ENCODE measurements at places on chromosomes 2 and 18.

DNA sequence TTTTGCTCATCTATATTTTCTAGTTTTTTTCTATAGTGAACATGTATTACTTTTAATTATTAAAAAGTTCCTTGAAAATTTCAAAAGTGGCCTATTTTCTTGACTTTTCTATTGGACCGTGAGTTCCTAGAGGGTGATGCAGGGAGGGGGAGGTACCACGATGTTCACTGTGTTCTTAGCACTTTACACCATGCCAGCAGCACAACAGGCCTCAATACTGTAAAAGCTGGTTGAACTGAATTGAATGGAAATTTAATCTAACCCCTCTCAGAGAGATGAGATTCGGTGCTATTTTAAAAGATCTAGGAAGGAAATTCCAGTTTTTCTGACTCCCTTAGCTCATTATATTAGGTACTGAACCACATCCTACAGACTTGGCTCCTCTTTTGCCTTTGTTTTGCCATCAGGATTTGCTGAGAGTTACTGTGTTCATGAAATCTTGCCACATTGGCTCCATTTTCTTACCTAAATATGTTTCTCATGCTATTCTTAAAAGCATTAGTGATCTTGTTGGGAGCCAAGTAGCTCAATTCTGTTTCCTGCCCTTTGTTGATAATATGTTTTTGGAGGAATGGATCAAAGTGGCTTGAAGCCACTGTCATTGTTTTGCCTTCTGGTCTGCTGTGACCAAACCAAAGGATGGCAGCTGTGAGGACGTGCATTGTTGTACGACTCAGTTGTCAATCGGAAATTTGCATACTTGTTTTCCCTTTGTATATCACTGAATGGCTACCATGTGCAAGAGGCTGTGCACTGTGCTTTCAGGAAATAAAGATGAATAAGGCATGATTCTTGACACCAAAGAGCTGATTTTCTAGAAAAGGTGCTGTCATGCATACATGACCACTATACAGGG is 25.3 kb downstream of the MYO1B start:
- DNase-seq, result no peak

DNA sequence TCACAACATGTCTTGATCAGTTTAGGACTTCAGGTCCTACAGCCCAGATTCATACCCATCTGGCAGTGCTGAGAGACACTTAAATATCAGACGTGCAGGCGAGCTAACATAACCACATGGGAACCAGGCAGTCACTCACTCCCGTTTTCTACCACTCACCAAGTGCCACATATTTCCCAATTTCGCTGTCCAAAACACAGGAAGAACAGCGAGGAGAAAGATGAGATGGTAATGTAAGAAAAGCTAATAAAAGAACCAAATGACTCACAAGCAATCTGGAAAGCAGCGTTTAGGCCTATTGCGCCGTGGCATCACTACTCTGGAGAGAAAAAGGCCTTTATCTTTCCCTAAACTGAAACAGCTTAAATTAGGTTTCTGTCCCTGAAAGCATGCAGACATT is 647.8 kb upstream of the SLC39A10 start:
- DNase-seq, result no peak

- DNase-seq, result no peak
These were observed 59.5 kb downstream of the MFSD6 start for GRCh38 chr2:190467575-190468083.

DNA sequence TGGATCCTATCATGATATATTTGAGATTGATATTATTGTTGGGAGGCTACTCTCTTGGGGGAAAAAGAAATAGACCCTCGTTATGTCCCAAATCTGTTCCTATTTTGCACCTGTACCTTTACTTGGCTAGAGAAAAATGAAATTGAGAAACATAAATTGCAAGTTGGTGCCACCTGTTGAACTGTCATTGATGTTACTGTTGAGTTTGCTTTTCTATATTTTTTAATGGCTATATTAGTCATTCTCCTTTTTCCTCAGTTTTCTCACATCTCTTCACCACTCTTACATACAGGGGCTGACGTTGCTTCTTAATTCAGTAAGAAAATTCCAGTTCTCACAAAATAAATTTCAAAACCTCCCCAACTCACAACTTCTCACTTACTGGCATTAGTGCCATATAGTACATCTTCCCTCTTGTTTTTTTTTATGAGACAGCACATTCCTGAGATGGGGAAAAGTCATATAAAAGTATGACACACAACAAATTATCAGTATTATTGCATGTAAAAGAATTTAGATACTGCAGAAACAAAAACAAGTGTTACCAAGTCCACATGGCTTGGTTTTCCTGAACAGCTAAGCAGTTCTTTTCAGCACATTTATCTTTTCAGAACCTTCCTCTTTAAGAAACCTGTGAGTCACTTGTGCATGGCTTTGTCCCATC is 348.3 kb upstream of the DSEL start:
- no peak for DNase-seq

GRCh38 chr2:14944562-14945346 is 312.2 kb downstream of the LRATD1 start:
- no peak for DNase-seq

- no peak for DNase-seq
These were observed 39.4 kb upstream of the AGPS start for GRCh38 chr2:177353187-177353478.

DNA sequence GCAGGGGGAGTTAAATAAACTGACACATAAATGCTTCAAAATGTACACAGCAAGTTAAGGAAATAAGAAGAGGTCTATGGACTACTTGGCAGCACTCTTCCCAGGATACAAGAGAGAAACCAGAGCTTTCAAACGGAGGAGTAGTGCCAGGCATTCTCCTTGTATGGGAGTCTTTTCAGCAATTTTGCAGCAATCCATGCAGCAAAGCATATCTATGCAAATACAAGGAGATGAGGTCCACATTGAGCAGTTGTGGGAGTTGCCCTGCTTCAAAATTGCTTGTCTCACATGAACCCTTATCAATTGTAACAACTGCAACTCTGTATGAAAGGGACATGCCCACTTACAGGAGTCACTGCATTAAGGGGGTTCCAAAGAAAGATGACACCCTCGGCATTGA is 37.8 kb downstream of the SCN9A start:
- DNase-seq, result no peak

- no peak for DNase-seq
These were observed 60.1 kb upstream of the YWHAQ start for GRCh38 chr2:9690716-9691498.

DNA sequence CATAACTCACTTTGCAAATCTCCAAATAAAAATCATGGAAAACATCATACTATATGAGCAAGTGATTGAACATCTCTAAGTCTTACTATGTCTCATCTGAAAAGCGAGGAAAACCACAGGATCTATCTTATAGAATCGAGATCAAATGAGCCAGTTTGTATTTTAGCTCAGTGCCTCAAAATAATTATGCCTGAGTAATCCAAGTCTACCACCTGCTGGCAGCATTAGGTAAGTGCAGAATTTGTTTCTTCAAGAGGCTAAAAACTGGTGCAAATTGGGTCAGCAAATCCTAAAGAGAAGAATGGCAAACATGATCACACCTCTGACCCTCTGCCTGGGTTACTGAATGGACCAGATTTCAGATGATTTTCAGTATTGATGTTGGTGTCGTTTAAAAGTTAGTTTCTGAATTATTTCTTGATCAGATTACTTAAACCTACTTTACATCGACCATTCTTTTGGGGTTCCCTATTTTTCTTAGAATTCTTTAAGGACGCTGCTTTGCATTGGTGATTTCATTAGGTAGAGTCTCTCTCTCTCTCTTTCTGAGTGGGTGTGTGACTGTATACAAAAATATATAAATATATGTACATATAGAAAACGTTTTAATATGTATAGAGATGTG is 12.7 kb upstream of the FHOD3 start:
- peak; percentile 53 for DNase-seq

GRCh38 chr2:99278793-99279291 is 22.2 kb downstream of the LYG1 start:
- DNase-seq, result no peak

DNA sequence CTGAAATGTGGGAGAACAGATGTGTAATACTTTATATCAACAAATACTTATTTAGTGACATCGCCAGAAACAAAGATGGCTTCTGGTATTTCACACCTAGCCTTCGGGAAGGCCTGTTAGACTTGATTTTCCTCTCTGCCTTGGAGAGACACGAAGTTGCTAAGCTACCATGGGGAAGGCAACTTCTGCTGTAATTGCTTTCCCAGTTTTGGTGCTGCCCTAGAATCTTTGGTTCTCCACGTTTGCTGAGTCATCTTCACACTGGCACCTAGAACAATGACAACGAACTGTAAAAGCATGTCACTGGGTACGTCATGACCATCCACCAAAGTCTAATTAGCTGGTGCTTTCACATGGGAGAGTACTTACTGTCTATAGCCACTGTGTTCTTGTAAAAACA is 58.7 kb upstream of the ACTR3 start:
- no peak for DNase-seq

DNA sequence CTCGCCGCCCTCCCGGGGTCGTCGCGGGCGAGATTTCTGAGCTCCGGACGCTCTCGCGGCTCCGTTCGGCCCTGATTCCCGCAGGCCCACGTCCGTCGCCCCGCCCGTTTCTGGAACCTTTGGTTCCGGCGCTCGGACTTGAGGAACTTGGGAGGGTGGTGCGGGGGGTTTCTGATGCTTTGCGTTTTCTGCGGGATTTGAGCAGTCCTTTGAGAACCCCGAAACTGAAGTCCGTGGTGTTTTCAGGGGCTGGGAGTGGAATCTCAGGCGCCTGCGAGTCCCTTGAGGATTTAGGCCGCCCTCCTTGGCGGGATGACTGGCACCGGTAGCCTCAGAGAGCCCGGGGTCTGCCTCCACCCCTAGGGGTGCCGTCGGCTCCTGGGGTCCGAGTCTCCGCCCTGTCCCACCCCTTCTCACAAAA is 336 bp downstream of the THNSL2 start:
- no peak for DNase-seq

GRCh38 chr2:231068525-231069222 is 12.0 kb downstream of the PSMD1 start:
- no peak for DNase-seq

DNA sequence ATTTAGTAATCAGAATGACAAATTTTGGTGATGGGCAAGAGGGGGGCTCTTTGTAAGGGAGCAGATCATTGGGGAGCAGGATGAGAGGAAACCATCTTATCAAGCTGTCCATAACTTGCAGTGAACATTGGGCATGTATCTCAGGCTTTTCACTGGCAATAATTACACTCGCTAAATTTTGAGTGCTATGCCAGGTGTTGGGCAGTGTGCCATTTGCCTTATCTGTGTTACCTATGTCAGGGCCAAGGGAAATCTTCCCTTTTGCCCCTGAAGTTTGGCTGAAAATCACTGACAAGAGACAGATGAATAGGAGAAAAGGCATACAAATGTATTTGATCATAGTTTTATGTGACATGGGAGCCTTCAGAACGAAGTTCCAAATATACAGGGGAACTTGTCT is 39.0 kb downstream of the NOSTRIN start:
- no peak for DNase-seq

GRCh38 chr2:200159357-200159707 is 147.2 kb upstream of the SPATS2L start:
- DNase-seq, result no peak

- peak; percentile 85 for DNase-seq
These were observed 44.8 kb downstream of the SETBP1 start for GRCh38 chr18:44725300-44726058.

GRCh38 chr2:207938415-207938814 is 86.9 kb downstream of the PLEKHM3 start:
- DNase-seq, result no peak

GRCh38 chr2:60385648-60386047 is 167.8 kb downstream of the BCL11A start:
- DNase-seq, result no peak

- DNase-seq, result no peak
These were observed 1.7 kb downstream of the MYO1B start for GRCh38 chr2:191246820-191247380.

DNA sequence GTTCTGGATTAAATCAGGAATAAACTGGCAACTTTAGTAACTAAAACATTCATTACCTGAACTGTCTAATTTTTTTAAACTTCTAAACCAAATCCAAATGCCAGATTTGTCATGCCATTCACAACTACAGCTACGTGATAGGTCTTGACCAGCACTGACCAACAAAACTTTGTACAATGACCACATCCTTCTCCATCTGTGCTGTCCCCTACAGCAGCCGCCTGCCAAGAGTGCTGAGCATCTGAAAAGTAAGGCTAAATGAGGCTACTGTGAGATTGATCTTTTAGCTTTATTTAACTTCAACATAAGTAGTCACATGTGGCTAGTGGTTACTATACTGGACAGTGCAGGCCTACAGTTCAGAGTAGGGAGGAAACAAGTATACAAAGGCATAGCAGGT is 7.6 kb downstream of the FAM168B start:
- no peak for DNase-seq

DNA sequence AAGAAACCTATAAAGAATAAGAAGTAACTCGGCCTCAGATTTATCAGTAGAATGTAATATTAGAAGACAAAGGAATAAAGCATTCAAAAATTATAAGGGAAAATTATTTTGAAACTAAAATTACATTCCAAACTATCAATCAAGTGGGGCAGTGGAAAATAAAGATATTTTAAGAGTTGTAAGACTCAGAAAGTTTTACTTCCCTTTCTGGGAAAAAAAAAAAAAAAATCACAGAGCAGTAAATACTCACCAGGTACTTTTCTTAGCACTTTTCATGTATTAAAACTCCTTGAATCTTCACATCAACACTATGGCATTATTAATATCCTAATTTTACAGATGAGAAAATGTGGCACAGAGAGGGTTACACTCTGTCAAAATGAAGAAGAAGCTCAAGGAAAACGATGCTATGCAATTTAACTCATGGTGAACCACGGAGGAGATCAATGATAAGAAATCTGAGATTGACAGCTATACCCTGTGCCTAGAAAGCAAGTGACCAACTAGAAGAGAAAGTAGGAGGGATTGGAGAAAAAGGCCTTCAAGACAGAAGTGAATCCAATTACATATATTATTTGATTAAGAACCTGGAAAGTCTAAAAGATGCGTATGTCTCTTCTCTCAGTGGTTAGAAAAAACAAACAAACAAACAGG is 238.9 kb upstream of the ID2 start:
- DNase-seq, result no peak

DNA sequence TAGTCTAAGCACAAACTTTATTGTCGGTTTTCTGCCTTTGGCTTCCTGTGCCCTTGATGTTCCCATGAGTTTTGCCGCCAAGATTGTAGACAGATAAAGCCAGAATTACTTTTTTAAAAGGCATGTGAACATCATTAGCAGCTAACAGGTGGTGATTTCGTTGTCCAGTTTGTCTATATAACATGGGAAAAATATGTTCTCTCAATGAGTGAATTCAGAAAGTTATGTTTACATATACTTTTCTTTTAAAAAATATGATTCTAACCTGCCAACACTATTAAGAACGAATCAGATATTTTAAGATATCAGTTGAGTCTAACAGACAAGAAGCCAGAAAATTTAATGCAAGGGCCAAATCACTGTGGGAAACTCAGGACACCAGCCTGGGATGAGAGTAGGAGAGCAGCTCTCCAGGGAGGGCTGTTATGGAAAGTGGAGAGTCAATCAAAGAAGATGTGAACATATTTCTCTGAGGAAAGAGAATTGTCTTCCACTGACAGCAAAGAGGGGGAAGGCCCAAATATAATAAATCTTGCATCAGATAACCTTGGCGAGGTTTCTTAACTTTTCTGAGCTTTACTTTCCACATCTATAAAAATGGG is 311.3 kb downstream of the ARHGAP15 start:
- no peak for DNase-seq
